Stimulated activated CD4-positive, alpha-beta T cell treated with anti-CD3 and anti-CD28 coated beads, TNF-alpha, amount 100 ng/mL, for 24 hours (primary cell): ENCODE measurements at places on chromosomes 6 and 20.
A peak's percentile ranks its signal among the peaks of the same experiment; 100 is the strongest.

DNA sequence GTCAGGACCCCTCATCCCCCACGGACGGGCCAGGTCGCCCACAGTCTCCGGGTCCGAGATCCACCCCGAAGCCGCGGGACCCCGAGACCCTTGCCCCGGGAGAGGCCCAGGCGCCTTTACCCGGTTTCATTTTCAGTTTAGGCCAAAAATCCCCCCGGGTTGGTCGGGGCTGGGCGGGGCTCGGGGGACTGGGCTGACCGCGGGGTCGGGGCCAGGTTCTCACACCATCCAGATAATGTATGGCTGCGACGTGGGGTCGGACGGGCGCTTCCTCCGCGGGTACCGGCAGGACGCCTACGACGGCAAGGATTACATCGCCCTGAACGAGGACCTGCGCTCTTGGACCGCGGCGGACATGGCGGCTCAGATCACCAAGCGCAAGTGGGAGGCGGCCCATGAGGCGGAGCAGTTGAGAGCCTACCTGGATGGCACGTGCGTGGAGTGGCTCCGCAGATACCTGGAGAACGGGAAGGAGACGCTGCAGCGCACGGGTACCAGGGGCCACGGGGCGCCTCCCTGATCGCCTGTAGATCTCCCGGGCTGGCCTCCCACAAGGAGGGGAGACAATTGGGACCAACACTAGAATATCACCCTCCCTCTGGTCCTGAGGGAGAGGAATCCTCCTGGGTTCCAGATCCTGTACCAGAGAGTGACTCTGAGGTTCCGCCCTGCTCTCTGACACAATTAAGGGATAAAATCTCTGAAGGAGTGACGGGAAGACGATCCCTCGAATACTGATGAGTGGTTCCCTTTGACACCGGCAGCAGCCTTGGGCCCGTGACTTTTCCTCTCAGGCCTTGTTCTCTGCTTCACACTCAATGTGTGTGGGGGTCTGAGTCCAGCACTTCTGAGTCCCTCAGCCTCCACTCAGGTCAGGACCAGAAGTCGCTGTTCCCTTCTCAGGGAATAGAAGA lies 978 bp downstream of the HLA-A start:
- no peak for DNase-seq

GRCh38 chr20:41318271-41318649 lies 729 bp upstream of the ZHX3 start:
- DNase-seq = no peak

- DNase-seq = no peak
Observed at GRCh38 chr6:114467931-114468330, 125.1 kb upstream of the HS3ST5 start.

GRCh38 chr6:23659125-23659524 lies 466.9 kb upstream of the NRSN1 start:
- no peak for DNase-seq

GRCh38 chr20:7980332-7981046 lies 39.1 kb downstream of the TMX4 start:
- DNase-seq = peak; percentile 1

GRCh38 chr6:81739230-81740195 lies 13.0 kb downstream of the TENT5A start:
- DNase-seq = no peak

GRCh38 chr6:143782481-143782880 lies 60.7 kb upstream of the LTV1 start:
- DNase-seq = no peak

- no peak for DNase-seq
Observed at GRCh38 chr6:53975941-53976615, 135.2 kb upstream of the MLIP start.

- DNase-seq = no peak
Observed at GRCh38 chr6:100194535-100194934, 200.5 kb upstream of the MCHR2 start.

DNA sequence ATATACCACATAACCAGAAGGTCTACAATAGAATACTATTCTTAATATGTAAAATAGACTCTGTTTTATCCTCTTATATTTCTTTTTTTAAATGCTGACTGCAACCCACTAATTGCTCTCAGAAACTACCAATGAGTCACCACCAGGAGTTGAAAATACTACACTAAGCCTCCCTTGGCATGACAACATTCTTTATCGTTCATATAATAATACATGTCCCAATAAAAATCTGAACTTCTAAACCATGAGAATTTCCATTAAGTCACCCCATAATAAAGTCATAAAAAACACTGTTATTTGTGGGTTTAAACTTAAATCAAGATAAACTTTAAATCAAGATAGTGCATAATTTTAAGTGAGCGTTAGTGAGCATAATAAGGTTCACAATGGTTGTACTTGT lies 4.2 kb downstream of the HACE1 start:
- no peak for DNase-seq

DNA sequence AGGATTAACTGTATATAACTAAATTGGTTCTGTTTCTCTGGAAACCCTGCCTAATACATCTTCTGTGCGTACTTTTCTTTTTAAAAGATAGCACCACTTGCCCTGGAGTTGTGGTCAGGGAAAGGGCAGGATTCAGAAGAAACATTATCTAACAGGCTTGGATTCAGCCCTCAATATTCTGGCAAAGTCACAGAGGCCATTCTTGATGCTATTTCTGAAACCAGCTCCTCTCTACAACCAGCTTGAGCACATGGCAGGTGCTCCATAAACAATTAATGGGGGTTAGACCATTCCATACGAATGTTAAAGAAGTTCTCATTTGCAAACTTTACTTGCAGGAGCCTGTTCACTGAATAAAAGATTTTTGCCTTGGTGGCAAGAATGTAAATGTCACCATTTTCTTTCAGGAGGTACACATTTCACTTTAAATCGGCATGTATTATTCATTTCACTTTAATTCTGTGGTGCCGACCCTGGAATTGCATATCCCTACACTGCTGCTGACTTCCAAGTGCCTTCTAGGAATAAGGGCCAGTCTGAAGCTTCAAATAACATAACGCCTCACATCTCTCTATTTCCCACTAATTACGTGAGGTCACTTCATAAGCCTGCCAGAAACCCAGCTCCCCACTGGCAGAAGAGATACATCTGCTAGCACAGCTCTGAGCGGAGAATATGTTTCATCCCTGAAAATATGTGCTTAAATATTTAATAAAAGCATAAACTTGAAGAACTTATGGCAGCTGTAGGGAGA lies 248.7 kb downstream of the ADGRG6 start:
- DNase-seq = no peak

GRCh38 chr6:157107571-157107914 lies 215.8 kb downstream of the TMEM242 start:
- DNase-seq = no peak

DNA sequence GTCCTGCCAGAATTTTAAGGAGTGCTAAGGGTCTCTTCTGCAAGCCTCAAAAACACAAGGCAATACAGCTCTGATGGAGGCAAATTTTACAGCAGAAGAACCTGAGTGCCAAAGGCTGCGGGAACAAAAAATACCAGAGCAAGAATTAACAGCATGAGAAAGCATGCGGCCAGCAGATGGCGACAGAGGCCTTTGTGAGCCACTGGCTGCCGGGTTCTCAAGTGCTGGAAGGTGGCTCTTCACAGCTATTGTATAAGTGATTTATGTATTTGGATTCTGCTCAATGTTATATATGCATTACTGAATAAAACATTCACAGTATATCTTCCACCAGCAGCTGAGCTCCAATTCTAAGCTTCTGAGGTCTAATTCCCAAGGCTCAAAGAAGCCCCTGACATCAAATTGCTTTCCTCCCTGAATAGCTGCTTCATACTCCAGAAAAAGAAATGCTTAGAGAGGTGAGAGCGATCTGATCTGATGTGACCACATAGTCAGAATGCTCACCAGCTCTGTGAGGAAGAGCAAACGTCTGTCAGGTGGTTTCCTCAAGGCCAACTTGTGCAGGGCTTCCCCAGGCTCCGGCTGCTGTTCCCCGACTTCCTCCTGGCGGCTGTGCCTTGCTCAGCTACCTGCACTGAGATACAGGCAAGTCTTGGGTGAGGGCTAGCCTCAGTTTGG lies 58.6 kb downstream of the PPP1R3G start:
- peak; percentile 53 for DNase-seq

GRCh38 chr20:47063407-47063806 lies 168.8 kb downstream of the EYA2 start:
- DNase-seq = no peak

DNA sequence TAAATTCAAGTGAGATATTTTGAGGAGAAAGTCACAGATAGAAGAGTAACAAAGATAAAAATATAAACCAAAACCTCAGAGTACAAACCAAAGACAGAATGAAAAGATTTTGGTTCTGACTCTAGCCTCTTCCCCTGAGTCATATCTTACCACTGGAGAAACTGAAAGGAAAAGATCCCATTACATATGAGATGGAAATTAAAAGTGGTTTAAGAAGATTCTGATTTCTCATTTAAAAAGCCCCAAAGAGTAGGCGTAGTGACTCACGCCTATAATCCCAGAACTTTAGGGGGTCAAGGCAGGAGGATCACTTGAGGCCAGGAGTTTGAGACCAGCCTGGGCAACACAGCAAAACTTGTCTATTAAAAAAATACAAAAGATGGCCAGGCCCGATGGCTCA lies 30.6 kb downstream of the SPINT4 start:
- no peak for DNase-seq

- DNase-seq = no peak
Observed at GRCh38 chr6:136403110-136403980, 113.7 kb upstream of the BCLAF1 start.

DNA sequence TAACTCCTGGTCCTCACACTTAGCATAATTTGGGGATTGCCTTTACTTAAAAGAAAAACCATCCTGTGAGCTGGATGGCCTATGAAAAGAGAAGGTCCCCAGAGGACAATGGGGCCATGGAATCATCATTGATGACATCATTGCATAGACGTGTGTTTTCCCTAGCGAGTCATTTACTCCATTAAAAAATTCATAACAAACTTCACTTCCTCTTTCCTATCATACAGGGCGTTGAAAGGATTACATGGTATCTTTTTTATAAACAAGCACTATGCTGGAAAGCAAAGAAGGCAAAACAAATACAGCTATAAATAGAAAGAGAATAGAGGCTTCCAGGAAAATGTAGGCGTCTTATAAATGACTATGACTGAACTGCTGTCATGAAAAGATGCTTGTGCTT lies 11.3 kb upstream of the COL12A1 start:
- no peak for DNase-seq

DNA sequence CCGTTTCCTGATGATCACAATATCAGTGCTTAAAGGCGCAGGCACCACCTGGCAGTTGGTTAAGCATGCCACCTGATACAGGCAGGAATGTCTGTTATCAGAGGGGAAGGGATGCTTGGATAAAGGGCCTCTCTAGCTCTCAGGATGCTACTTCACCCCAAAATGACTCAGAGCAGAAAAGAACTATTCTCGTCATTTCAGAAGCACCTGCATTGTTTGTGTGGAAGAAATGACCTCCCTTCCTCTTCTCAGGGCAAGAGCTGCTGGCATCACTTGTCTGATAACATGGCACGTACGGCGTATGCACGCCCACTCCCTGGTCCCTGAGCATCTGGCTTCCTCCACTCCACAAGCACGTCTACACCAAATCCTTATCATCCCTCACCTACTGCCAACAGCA lies 47.3 kb downstream of the ATP9A start:
- DNase-seq = no peak

DNA sequence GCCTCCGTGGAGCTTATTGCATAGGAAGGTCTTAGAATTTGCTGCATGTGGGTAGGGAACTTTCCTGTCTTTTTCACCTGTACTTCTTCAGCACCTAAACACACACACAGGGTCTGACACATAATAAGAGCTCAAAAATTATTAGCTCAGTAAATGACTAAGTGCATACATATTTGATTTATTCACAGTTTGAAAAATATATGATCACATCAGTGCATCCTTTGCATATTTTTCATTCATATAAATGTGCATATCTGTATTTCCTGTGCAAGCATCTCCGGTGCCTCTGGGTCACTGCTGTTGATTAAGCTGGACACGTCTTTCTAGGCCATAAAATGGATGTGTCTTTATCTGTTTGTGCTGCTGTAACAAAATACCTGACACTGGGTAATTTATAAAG lies 234.7 kb downstream of the UST start:
- DNase-seq = no peak

GRCh38 chr6:16840291-16840690 lies 79.0 kb upstream of the ATXN1 start:
- no peak for DNase-seq

DNA sequence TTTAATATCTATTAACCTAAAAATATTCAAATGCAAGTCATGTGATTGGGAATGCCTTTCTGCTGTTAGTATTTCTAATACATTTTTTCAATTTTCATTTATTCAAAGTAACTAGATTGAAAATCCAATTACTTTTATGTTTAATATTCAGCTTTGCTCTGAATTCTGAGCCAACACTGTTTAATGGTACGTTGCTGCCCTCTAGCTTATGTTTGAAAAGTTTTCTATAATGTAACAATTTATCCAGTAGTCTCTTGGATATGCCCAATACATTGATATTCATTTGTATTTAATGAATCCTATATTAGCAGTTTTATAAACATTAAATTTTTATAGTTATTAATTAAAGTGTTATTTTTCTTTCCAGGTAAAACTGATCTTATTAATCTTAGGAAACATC lies 47.4 kb downstream of the LGSN start:
- DNase-seq = no peak

- DNase-seq = no peak
Observed at GRCh38 chr6:48844696-48845095, 618.4 kb downstream of the MMUT start.

- no peak for DNase-seq
Observed at GRCh38 chr6:51844336-51844735, 243.1 kb downstream of the PKHD1 start.

DNA sequence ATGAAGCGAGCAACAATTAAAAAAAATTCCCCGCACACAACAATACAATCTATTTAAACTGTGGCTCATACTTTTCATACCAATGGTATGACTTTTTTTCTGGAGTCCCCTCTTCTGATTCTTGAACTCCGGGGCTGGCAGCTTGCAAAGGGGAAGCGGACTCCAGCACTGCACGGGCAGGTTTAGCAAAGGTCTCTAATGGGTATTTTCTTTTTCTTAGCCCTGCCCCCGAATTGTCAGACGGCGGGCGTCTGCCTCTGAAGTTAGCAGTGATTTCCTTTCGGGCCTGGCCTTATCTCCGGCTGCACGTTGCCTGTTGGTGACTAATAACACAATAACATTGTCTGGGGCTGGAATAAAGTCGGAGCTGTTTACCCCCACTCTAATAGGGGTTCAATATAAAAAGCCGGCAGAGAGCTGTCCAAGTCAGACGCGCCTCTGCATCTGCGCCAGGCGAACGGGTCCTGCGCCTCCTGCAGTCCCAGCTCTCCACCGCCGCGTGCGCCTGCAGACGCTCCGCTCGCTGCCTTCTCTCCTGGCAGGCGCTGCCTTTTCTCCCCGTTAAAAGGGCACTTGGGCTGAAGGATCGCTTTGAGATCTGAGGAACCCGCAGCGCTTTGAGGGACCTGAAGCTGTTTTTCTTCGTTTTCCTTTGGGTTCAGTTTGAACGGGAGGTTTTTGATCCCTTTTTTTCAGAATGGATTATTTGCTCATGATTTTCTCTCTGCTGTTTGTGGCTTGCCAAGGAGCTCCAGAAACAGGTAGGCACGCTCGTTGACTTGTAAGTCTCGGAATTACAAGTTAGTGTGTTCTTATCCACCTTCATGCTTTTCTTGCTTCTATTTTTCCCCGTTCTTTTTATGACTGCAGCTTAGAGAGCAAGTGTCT lies at the start of gene EDN1:
Gene EDN1 (plus strand): TSS at position 429 of the 888 bp plus-strand sequence. CDS start 269 bp downstream, at position 698.
- DNase-seq = peak; percentile 23

- no peak for DNase-seq
Observed at GRCh38 chr6:107132330-107132954, 17.1 kb upstream of the BEND3 start.

- no peak for DNase-seq
Observed at GRCh38 chr6:91167846-91168245, 581.0 kb upstream of the MAP3K7 start.

- DNase-seq = no peak
Observed at GRCh38 chr6:14216946-14217684, 99.5 kb downstream of the CD83 start.
